ENCODE measurements at places on chromosomes 1 and 21.

GRCh38 chr1:224456637-224456953, 22.0 kb upstream of the WDR26 start:
- DNase-seq, result no peak

GRCh38 chr21:38721958-38722357, 83.8 kb upstream of the ETS2 start:
- DNase-seq, result no peak

DNA sequence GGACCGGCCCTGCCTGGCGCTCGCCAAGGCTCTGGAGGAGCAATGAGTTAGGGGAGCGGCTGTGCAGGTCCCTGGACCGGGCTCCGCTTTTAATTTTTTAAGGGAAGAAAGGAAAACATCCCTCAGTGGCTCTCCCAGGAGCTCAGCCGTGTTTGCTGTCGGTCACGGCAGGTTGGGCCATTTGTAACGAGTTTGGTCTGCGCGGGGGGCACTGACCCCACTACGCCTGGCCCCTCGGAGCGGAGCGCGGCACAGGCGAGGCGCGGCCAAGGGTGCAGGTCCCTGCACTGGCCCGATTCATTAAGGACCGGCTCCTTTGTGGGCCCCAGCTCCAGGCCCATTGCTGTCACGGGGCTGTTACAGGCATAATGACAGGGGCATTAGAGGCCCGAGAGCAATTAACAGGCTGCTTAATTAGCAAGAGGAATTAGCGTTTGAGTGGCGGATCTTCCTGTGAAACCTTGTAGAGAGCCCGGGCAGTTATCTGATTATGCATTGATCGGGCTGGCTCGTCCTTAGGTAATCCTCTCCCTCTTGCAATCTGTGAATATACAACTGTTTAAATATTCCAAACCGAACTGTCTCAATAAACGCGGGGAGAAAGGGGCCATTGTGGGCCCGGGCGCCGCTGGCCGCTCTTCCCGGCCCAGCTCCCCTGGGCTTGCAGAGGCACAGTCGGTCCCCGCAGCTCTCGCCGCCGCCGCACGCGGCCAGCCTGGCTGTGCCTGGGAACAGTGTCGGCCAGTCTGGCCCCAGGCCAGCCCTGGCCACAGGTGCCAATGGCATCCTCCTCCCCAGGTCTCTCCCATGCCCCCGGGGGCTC, 56.8 kb downstream of the PRDM16 start:
- DNase-seq, result no peak

DNA sequence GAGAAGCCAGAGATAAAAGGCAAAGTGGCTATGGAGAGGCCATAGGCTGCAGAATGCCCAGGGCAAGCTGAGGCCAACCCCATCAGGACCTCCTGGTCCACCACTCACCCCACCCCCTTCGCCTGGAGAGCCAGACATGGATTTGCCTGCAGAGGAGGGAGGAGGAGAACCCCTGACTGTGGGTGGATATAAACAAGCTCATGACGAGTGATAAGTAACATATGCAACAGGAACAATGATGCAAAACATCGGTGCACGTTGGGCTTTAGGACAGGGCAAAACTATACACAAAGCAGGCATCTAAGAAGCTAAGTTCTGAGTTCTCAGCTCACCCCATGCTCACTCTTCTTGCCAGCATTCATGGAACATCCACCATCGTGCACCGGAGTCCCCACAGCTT, 150.3 kb downstream of the ETS2 start:
- DNase-seq, result no peak

All from stimulated activated CD8-positive, alpha-beta memory T cell treated with anti-CD3 and anti-CD28 coated beads, Interleukin-15, amount 100 ng/mL, for 24 hours (primary cell).